ENCODE measurements at places on chromosomes 1 and 21.

DNA sequence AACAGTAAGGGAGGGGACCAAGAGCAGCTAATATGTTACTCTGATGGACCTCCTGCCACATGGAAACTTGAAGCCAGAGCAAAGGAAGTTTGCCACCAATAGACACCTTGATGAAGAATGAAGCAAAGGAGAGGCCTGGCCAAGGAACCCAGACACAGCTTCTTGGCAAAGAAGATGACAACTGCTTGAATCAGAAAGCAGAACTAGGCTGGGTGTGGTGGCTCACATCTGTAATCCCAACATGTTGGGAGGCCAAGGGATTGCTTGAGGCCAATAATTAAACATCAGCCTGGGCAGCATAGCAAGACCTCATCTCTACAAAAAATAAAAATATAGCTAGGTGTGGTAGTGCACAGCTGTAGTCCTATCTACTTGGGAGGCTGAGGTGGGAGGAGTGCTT, 31.7 kb upstream of the CAPZB start:
- DNase-seq: no peak

DNA sequence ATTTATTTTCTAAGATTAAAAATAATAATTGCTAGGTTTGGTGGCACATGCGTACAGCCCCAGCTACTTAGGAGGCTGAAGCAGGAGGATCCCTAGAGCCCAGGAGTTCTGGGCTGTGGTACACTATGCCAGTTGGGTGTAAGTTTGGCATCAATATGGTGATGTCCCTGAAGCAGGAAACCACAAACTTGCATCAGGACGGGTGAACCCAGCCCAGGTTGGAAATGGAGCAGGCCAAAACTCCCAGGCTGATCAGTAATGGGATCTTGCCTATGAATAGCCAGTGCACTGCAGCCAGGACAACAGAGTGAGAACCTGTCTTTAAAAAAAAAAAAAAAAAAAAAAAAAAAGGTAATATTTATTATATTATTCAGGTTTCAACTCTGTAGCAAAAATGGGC, 92.4 kb upstream of the PGD start:
- DNase-seq: no peak

DNA sequence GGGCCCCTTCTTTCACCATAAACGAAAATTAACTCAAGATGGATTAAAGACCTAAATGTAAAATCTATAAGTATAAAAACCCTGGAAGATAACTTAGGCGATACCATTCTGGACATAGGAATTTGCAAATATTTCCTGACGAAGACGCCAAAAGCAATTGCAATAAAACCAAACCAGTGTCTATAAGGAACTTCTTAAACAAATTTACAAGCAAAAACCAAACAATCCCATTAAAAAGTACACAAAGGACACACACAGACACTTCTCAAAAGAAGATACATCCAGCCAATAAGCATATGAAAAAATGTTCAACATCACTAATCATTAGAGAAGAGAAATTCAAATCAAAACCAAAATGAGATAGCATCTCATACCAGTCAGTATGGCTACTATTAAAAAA, 78.8 kb upstream of the C1orf105 start:
- DNase-seq: no peak

DNA sequence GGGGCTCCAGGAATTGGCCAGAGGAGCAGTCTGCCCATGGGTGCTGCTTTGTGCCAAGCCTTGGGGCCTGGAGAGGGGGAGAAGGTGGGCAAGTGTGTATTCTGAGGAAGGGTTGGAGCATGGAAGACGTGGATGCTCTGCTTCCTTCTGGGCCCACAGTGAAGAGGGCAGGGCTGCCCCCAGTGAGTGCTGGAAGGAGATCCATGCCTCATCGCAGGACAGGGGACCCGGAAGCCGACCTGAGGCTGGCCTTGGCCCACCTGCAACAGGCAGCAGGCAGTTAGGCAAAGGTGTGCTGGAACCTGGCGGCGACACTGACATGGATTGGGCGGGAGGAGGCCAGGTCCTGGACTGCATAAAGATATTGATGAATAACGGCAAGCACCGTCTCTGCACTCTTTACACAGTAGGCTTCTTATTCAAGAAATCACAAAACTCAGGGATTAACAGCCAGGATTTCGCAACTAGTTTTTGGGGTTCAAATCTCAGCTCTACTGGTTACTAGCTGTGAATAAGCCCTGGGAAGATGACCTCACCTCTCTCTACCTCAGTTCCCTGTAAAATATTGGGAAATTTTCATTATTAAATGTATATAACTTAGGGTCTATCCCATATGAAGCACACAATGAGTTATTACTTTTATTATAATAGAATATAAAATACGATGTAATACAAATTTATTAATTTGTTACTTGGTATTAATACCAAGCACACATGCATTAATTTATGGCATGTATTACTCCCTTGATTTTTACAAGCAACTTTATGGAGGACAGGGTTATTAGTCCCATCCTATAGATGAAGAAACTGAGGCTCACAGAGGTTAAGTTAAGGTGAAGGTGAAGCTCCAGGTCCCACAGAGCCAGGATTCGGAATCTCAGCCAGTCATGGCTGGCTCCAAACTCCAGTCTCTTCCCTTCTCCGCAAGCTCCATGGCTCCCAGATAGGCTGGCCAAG, 62.3 kb downstream of the DHRS3 start:
- DNase-seq: no peak

GRCh38 chr1:179341943-179342547, 23.7 kb upstream of the AXDND1 start:
- DNase-seq: no peak

GRCh38 chr1:67514786-67515185, 84.6 kb upstream of the SERBP1 start:
- no peak for DNase-seq

DNA sequence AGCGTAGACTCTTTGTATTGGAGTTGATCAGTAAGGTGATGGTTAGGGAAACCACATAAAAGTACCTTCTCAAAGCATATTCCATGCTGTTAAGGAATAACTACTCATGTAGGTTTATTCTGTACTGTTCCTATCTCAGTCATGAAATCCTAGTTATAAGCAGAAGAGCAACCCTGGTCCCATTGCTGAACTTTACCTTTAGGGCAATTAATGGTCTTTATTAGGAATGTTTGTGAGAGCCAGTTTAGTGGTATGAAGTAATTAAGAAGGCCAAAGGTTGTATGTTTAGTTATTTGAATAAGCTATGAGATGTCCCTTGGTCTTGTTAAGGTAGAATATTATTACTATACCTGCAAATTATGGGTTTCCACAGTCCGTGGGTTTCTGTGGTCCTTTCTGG, 44.0 kb downstream of the ACP6 start:
- no peak for DNase-seq

All from GM12864 (cell line).